ENCODE measurements at places on chromosomes 2 and 18.

- DNase-seq = no peak
Observed at GRCh38 chr2:55061523-55062344, 11.5 kb upstream of the RTN4 start.

DNA sequence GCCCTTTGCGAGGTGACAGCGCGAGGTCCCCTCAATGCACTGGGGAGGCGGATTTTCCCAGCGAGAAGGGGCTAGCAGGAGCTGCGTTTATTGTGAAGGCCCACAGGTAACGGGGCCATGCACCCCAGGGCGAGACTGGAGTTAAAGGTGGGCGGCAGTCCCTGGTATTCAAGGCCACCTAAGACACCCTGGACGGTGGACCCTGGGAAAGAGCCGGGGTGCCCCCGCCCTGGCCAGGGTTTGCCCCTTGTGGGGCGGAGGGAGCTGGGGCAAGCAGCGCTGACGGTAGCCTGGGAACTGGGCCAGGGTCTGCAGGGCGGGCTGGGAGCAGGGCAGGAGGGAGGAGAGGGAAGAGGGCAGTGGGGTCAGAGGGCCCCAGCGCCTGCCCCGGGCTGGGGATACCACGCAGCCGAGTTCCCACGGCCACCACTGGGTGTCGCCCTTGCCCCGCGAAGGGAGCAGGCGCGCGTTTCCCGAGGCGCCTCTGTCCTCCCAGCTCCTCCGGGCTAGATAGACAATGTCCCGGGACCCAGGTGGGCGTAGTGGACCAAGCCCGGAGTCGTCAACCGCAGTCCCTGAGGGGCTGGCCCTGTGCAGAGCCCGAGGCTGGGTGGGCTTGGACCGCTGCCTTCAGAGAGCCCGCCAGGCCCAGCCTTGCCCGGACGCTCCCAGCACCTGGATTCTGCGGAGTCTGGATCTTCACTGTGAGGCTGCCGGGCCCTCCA, 80.2 kb downstream of the SMAD4 start:
- no peak for DNase-seq

DNA sequence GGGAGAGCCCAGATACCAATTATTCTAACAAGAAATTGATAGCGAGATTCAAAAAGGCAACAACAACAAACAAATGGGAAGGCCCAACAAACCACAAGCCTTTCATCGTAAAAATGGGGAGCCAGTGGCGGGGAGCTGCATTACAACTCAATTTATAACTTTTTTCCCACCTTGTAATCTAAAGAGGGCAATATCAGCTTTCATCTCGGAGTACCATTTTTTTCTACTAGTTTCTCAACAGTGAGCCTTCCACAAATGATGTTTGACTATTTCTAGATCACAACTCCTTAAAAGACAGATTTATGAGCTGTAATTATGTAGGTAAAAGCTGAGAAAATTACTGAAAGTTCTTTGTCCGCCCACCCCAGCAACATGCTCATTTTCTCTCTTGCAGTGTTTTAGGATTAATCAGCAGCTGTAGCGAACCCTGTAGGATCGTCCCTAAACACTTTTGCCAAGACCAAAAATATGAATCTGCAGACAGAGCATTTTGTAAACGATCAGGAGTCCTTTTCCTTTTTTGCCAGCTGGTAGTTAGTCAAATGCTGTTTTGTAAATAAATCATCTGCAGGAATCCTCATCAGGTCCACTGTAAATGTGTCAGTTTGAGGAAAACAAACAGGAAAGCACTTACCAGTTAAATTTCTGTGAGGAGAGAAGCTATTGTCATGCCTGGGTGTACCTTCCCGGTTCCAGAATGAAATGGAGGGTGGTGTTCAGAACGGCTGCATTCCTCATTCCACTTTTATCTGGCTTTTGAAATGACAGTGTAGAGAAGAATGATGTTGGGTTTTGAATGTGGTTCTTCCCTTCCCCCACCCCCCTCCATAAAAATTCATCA, 53.2 kb downstream of the EEF1B2 start:
- DNase-seq = no peak

GRCh38 chr18:47898696-47899095, 31.8 kb downstream of the SMAD2 start:
- DNase-seq = no peak

DNA sequence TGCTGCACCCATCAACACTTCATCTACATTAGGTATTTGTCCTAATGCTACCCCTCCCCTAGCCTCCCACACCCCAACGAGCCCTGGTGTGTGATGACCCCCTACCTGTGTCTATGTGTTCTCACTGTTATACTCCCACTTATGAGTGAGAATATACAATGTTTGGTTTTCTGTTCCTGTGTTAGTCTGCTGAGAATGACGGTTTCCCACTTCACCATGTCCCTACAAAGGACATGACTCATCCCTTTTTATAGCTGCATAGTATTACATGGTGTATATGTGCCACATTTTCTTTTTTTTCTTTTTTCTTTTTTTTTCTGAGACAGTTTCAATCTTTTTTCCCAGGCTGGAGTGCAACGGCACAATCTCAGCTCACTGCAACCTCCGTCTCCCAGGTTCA, 284.1 kb upstream of the CYP26B1 start:
- DNase-seq = no peak

- no peak for DNase-seq
Observed at GRCh38 chr2:104768694-104769093, 85.2 kb upstream of the POU3F3 start.

- no peak for DNase-seq
Observed at GRCh38 chr2:221034973-221035372, 537.1 kb downstream of the EPHA4 start.

DNA sequence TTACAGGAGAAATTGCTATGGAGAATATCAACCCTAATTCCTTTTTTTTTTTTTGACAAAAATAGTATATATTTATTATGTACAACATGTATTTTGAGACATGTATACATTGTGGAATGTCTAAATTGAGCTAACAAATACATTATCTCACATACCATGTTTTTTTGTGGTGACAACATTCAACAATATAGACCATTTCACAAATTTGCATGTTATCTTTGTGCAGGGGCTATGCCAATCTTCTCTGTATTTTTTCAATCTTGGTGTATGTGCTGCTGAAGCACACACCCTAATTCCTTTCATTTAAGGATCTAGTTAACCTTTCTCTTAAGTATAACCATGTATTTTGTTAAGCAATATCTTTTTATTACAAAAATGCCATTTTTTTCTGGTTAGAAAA, 13.2 kb downstream of the SLC39A10 start:
- no peak for DNase-seq

- DNase-seq = no peak
Observed at GRCh38 chr2:46991985-46992384, 76.4 kb upstream of the MCFD2 start.

GRCh38 chr2:174248998-174249592, 763 bp upstream of the OLA1 start:
- DNase-seq = no peak

GRCh38 chr2:109138449-109138848, 9.4 kb downstream of the SH3RF3 start:
- no peak for DNase-seq

DNA sequence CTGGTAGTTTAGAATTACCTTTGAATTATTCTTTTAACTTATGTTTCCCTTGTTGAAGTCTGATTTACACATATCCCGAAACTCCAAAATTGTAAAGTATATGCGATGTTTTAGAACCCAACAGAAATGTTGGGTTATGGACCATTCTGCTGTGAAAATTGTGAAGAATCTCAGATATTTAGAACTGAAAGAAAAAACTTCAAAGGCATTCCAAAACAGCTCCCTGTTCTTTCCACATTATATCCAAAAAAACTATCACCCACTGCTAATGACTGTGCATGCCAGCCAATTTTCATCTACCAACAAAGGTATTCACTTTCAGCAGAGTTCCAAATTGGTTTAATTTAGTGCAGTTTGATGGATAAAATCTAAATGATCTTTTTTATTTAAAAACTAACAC, 21.5 kb upstream of the PDE1A start:
- no peak for DNase-seq

DNA sequence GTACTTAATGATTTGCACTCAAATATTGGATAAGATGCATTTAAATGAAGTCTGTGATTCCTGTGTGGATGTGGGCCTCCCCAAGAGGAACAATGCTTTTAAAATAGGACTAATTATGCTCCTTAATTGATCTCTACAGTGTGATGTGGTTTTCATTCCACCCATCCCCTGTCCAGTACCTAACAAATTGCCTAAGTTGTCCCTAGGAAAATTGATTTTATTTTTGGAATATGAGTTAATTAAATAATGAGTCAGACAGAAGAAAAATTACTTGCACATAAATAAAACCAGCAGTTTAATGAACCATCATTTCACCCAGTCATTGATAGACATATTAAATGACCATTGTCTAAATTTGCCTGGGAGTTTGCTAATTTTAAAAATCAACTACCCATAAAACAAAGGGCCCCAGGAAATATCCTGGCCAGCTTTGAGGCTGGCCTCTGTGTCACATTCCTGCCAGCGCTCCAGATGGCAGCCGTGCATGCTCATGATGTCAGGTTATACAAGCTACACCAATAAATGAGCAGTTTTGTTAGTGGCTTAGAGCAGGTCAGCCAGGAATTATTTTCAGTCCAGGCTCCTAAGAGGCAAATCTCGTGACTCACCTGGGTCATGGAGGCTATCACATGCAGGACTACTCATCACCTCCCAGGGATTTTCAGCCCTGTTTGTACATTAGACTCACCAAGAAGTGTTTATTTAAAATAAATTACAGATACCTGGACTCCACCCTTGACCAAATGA, 31.9 kb downstream of the ABHD3 start:
- no peak for DNase-seq

DNA sequence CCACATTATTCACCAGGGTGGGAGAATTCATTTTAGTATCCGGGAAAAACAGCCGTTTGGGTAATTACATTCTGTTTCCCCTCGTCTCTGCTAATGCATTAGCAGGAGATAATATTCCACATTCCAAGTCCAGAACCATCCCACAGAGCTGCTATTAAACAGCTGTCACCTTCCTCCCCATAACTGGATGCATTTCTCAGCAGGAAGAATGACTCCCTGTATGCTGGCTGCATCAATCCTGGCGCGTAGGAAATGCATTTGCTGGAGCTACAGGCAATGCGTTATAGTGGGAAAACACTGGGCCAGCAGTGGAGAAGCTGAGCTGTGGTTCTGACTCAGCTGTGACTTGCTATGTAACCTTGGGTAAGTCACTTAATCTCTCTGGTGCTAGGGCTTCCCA, 246.0 kb downstream of the CLIP4 start:
- no peak for DNase-seq

DNA sequence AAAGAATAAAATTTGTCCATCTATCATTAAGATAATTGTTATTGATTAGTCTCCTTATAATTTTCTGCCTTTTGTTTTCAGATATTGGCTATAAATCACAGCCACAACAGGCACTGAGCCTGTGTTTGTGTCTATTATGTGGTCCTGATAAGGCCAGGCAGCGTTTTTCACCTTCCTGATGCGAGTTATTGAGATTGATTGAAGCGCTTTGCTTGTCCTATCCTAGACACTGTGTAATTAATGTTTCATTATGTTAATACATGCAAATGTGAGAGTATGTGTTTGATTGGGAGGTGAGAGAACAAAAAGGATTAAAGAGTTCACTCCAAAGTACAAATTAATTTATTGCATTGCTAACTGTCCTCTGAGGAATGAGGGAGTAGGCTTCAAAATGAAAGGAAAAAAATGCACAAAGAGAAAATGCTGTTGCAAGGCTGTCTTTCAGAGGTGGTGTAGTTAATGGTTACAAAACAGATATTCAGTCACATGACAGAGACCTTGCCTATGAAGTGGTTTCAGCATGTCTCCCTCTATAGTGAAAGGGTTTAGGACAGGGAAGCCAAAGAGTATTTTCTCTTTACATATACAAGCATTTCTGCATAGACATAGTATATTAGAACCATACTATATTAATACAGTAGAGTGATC, 391.1 kb downstream of the DCC start:
- no peak for DNase-seq

- DNase-seq = no peak
Observed at GRCh38 chr18:63550068-63550467, 7.9 kb downstream of the SERPINB12 start.

DNA sequence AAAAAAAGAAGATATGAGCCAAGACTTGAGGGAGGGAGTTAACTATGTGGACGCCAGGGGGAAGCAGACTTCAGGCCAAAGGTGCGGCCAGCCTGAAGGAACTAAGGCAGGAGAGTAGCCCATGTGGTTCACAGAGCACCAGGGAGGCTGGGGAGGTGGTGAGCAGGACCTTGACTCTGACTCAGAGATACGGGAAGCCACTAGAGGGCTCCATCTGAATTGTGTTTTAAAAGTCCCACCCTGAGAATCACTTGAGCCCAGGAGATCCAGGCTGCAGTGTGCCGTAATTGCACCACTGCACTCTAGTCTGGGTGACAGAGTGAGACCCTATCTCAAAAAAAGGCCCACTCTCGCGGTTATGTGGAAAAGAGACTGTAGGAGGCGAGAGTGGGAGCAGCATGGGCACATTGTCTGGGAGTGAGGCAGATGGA, 12.3 kb downstream of the CEP192 start:
- no peak for DNase-seq

GRCh38 chr2:17626986-17627385, 86.5 kb downstream of the VSNL1 start:
- no peak for DNase-seq

DNA sequence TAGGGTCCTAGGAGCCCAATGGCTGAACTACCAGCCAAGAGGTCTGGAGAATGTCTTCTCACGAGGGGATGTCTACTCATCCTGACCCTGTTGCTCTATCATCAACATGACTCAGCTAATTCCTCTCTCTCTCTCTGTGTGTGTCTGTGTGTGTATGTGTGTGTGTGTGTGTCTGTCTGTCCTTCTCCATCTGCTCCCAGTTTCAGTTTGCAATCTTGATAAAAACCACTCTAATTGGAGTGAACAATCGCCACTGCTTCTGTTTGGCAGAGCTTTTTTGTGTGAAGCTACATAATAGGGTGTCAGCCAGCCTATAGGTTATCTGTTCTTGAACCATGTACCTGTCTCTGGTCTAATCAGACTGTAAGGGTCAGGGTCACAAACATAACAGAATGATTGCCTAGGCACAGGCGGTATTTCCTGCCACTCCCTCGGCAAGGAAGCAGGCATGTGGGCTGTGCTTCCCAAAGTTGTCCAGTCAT, 219.8 kb downstream of the SH3BP4 start:
- peak; percentile 76 for DNase-seq

DNA sequence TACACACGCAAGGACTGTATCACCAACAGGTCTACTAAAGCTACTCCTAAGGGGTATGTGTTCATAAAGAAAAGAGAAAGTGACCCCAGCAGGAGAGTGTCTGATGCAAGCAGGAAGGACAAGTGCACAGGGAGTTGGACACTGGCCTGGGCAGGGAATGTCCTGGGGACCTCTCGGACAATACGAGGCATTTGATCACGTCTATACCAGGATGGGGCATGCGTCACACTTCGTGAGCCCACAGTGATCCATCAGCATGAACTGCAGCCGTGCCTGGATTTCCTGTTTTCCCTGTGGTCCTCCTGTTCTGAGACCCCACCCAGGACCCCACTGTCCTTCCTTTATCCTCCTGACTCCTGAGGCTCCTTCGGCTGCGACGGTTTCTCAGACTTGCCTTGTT, 113.9 kb downstream of the HDAC4 start:
- no peak for DNase-seq

All from AG04449 (cell line).